Spinal cord (tissue), 10 donors: ENCODE measurements at places on chromosomes 2 and 18. TPM values are rescaled to one million over a fixed set of nuclear protein-coding genes. Genes with fewer than 3 reads are reported as not detected.

DNA sequence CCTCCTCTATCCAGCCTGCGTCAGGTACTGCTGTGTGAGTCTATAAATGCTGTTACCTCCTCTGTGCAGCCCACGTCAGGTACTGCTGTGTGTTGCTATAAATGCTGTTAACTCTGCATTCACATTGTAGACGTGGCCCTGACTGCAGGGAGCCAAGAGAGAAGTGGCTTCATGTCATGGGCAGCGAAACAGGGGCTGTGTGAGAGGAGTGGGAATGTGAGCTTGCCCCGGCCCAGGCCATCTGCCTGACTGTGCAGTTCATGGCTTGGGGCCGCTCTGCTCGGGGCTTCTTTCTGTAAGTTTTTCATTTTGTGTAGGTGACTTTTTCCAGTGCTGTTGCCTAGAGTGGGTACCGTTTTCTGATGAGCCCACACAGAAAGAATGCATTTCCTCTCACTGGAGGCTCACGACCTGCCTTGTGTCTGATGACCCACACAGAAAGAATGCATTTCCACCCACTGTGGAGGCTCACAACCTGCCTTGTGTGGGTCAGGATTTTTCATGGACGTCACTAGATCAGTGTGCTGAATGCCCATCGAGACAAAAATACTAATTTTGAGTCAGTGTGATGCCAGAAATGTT is 104.5 kb downstream of the SNTG2 start:
- DNase-seq = no peak

DNA sequence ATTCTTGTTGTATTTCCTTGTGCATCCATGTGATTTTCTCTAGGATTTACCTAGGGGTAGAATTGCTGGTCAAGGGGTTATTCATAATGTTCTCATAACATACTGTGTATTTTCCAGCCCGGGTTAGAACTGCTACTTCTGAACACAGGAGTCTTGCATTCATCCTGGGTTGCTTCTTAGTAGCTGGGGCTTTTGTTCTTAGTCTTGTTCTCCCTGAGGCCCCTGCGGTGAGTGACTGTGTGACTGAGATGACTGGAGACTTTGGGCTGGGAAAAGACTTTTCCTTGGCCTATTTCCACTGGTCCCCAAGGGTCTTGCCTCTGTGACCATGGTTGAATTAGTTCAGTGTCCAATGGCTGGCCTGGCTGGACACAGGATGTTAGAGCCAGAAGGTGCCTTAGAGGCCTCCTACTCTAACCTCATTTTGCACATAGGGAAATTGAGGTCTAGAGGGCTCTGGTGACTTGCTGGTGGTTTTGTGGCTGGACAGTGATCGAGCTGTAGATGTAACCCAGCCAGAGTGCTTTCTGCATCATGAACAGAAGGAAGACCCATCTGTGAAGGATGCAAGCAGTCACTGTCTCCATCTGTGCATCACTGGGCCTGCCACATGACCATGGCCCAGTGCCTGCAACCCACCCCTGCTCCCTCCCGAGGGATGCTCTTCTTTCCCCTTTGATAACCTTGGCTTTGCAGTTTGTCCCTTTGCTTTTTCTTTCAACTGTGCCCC is 233.3 kb downstream of the FHOD3 start:
- peak; percentile 77 for DNase-seq

- no peak for DNase-seq
Measured at GRCh38 chr2:126658319-126658904, 2.5 kb downstream of the GYPC start.

Gene C1QL2
- polyA plus RNA-seq = 0.74 TPM

Gene DSC3
- 0.78 TPM for polyA plus RNA-seq
